ENCODE measurements at places on chromosomes 12 and 14. TPM values are rescaled to one million over a fixed set of nuclear protein-coding genes. Genes with fewer than 3 reads are reported as not detected.

Gene FICD
- 3.3 TPM for total RNA-seq

Gene ZBTB25
- 30.3 TPM for total RNA-seq

Gene CISTR
- total RNA-seq, result not detected

Gene GARIN6
- total RNA-seq, result not detected

Gene PLCZ1
- total RNA-seq, result not detected

Gene GUCY2C
- total RNA-seq, result not detected

Gene HNF1A
- total RNA-seq, result not detected

Gene KLRD1
- 34.0 TPM for total RNA-seq

Gene SP7
- total RNA-seq, result not detected

Gene KCNH3
- total RNA-seq, result 2.1 TPM

Gene GLIPR1L2
- total RNA-seq, result 0.10 TPM

Gene C14orf180
- total RNA-seq, result not detected

Gene RGS6
- total RNA-seq, result 2.5 TPM

Gene SERPINA3
- not detected for total RNA-seq

Gene SYT1
- 2.5 TPM for total RNA-seq

Gene CYP27B1
- total RNA-seq, result 1.3 TPM

Gene CKAP4
- 40.4 TPM for total RNA-seq

Gene BCAT1
- total RNA-seq, result 6.5 TPM

Gene CAPRIN2
- total RNA-seq, result 18.3 TPM

Gene SAMD15
- total RNA-seq, result 0.21 TPM

Gene FAM181A
- not detected for total RNA-seq

Gene HCAR3
- 25.9 TPM for total RNA-seq

Gene GSC
- 0.42 TPM for total RNA-seq

Gene KRT75
- not detected for total RNA-seq

Gene IFNG-AS1
- total RNA-seq, result 1.7 TPM

Gene TNFAIP2
- total RNA-seq, result 410 TPM

Gene PTPN21
- not detected for total RNA-seq

Gene GPATCH2L
- 128 TPM for total RNA-seq

Gene OR11H12
- 0.52 TPM for total RNA-seq

Gene KRT6C
- not detected for total RNA-seq

Gene PSMD9
- total RNA-seq, result 25.0 TPM

Gene TM7SF3
- 19.1 TPM for total RNA-seq

Gene LMO3
- not detected for total RNA-seq

Gene FAM222A
- 1.0 TPM for total RNA-seq

Gene SLC35F4
- not detected for total RNA-seq

Gene VRTN
- not detected for total RNA-seq

Gene PIANP
- not detected for total RNA-seq

Gene XRCC3
- total RNA-seq, result 4.6 TPM

Gene TTLL5
- total RNA-seq, result 10.6 TPM

Gene FITM1
- 0.42 TPM for total RNA-seq

Gene ZNF705A
- total RNA-seq, result 0.10 TPM

Gene GPD1
- total RNA-seq, result 0.21 TPM

Gene BEGAIN
- 0.73 TPM for total RNA-seq

Gene CD69
- 2,627 TPM for total RNA-seq

Gene TNFRSF1A
- total RNA-seq, result 75.2 TPM

Gene CNTN1
- not detected for total RNA-seq

Gene DNAH10
- total RNA-seq, result 0.21 TPM

Measured in mononuclear cell (primary cell).